ENCODE measurements at places on chromosomes 16 and 17.

- DNase-seq: no peak
Measured at GRCh38 chr17:17413821-17414220, 63.0 kb upstream of the MED9 start.

DNA sequence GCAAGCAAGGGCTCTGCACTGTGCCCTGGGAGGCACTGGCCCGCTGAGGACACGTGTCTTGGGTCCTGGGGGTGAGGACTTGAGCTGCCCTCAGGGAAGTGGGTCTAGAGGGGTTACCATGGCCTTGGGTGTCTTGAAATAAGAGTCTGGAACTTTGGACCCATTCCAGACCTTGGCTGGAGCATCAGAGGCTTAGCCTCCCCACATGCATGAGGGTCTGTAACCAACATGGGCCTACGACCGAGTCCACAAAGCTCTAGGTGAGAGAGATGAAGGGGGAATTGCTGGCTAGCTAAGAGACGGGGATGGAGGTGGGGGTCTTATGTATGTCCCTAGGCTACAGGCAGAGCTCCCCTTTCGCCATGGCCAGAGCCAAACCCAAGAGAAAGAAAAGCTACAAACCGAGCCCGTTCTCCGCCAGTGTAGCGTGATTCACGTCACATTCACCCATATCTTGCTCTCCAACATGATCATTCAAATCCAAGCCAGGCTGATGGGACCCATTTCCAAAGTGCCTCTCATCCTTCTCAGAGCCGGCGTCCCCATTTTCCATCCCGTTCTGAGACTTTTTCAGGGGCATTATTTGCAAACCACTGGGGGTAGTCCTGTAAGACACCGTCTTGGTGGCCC lies 120.1 kb downstream of the CDYL2 start:
- no peak for DNase-seq

DNA sequence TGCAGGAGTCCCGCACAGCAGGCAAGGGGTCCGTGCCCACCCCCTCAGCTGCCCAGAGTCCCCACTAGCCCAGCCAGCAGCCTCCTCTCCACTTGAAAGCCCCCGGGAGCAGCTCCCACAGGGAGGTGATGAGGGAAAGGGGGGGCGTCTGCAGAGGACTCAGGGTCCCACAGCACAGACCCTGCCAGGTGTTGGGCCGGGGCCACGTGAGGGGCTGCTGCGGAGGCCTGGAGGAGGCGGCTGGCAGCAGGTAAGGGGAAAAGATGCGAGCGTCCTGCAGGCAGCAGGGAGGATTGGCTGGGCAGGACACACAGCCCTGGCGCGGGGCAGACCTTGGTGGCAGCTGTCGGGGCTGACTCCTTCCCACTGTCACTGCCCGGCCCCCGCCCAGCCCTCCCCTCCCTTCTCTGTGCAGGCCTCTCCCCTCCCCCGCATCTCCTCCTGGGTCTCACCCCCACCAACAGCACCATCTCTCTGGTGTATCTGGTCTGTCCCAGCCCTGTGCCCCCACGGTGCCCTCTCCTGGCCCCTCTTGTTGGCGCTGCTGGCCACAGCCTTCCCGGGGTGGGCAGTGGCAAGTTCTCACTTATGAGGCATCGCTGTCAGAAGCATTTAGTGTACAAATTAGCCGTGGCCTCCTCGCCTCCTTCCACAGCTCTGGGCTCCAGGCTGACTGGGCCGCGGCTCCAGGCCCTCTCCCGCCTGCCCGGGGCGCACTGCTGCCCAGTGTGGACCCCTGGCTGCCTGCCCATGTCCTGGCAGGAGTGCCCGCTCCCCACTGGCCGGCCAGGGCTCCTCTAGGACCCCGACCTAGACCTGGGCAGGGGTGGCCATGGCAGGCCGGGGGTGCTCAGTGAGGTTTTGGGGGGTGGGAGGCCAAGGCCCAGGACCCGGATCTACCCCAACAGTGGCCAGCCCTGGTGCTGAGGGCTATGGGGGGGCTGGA lies 4.4 kb upstream of the PRR35 start:
- no peak for DNase-seq

- no peak for DNase-seq
Measured at GRCh38 chr16:48444574-48444973, 59.4 kb upstream of the SIAH1 start.

DNA sequence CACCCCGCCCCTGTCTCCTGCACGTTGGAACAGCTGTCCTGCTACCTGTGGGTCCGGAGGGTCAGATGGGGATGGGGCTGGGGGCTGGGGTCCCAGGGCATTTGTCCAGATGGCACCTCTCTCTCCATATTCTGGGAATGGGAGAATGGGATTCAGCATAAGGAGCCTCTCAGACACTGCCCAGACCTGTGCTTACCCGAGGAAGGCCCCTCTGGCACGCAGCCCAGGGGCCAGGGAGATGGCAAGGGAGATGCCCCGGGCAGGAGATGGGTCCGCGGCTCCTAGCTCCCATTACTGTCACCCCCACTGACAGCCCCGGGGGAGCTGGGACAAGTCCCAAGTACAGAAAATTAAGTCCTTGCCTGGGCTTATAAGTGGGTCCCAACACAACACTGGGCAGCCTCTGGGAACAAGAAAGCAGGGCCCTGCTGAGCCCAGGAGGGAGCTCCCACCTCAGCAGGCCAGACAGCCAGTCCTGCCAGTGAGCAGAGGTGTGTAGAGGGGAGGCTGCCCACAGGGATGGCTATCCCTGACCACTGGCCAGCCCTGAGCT lies 1.8 kb downstream of the VASN start:
- DNase-seq: no peak

DNA sequence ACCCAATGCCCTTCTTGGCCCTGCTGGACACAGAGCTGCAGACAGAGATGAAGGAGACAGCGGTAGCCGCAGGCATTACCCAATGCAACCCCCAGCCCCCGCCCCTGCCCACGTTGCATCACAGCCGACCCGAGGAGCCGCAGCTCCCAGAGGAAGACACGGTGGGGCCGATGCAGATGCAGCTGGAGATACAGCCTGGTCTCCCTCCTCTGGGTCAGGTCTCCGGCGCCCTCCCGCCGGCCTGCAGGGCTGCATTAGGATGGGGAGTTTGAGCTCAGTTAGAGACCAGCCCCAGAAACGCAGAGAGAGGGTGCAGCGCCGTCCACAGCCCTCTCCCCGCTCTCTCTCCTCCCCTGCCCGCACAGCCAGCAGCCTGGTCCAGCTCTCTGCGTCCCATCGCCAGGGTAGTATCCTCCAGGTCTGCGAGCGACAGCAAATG lies 19.4 kb upstream of the UBE2I start:
- DNase-seq: no peak
